Activated T-helper 2 cell treated with anti-CD3 and anti-CD28 coated beads, Interferon-gamma antibody, Interleukin-2, Interleukin-4, amounts not matched to agents 10 μg/mL and 5 μg/mL and 100 μg/mL, durations not matched to agents 14 hours and 24 hours and 36 hours (primary cell): ENCODE measurements at places on chromosomes 2 and 18. TPM values are rescaled to one million over a fixed set of nuclear protein-coding genes. Genes with fewer than 3 reads are reported as not detected.

The MEP1B gene
- total RNA-seq: 0.21 TPM in 1 of 2 replicates, not detected in the other

DNA sequence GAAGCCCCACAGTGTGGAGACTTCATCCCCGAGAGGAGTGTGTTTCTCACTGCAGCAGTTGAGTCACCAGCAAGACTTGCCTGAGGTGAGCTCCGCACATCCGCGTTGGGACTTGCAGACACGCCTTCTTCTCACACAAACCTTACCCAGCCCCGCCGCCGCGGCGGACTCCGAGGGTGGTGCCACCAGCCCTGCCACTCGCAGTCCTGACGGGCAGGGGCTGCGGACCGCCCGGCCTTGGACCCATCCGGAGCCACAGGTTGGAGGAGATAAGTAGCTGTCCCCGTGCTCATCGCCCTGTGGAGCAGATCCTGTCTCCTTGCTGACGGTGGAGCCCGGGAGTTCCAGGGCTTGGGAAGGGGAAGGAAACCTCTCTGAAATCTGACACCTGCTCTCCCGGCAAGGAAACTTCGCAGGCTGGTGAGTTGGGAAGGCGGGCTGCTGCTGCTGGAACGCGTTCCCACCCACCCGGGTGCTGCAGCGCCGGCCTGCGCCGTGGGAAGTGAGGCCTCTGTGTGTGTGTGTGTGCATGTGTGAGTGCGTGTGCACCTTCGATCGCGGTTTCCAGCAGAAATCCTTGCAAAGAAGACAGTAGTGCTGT, at the start of gene RAB27B:
TSS of gene RAB27B (plus strand) at position 197 of the 601 bp plus-strand sequence. CDS start 49,109 bp downstream, outside the sequence.
- peak; percentile 60 for DNase-seq

The TIGD1 gene
- 7.4 and 9.1 TPM in 2 replicates for total RNA-seq

The ZNF514 gene
- total RNA-seq: 9.8 and 10.4 TPM in 2 replicates

DNA sequence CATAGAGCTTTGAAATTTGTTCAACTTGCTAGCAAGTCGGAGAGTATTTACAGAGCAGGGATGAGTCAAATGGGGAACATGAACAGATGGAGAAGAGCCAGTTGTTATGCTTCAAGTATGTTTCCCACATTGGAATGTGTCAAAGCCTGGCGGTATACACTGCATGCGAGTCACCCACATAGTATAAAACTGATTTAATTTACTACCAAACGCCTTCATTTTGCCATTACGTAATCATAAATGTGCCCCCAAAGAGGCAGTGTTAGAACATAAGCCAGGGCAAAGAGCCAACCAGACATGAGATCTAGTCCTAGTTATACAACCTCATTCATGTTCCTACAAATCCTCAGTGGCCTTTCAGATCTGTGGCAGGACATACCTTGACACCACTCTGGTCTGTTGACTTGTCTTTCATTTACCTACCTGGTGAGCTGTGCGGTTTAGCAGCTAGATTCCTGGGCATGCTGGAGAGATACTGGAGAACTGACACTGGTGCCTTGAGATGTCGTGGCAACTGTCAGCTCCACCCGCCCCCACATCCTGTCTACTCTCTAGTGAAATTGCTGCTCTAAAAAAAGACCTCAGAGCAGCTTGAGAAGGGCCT, 21.7 kb upstream of the NRP2 start:
- peak; percentile 34 for DNase-seq

DNA sequence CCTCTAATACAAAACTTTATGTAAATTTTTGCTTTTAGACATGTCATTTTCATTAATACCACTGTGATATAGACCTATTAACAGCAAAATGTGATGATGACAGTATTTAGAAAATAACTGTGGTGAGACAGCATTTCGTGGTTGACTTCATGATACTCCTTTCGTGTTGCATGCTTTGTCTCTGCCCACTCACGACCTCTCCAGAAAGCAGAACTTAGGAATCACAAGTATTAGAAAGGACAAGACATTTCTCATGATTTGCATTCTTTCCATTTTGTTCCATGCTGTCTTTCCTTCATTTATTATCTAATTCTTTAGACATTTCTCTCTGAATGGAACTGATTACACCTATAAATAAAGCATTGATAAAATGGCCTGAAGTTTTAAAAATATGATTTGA, 85.2 kb upstream of the POU3F3 start:
- no peak for DNase-seq

- no peak for DNase-seq
Observed at GRCh38 chr2:198385326-198385725, 580.9 kb downstream of the PLCL1 start.

The OSBPL6 gene
- 1.8 and 2.3 TPM in 2 replicates for total RNA-seq

DNA sequence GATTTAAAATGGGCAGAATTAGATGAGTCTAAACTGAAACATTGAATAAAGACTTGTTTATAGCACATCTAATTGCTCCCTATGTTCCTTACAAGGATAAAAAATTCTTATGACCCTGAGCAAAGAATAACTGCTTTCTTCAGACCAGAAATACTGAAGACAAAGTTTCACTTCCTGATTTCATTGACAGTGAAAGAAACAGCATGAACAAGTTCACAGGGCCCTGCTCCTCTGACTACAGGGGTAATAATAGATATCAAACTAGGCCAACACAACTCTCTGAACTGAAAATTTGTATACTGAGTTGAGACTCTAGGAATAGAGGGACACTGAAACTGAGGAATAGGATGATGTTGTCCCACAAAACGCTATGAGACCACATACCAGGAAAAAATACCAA, 1383.3 kb upstream of the CDH2 start:
- DNase-seq: no peak

GRCh38 chr2:121356058-121356640, 71.1 kb upstream of the TFCP2L1 start:
- DNase-seq: no peak

DNA sequence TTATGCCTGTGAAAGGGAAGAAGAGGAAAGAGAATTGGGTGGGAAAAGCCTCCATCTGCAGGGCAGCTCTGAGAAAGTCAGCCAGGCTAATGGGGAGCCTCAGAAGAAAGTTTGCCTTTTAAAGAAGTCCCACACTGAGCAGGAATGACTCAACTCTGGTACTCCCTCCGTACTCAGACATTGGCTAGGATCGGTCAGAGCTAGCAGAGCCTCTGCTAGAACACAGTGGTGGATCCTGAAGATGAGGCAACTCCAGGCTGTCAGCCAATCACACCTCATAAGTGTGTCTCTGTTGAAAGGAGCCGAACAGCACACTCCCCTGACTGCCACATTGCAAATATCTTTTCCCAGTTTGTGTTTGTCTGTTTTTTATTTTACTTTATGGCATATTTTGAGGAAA, 96.9 kb downstream of the HNRNPLL start:
- DNase-seq: no peak

The NYAP2 gene
- not detected in 2 replicates for total RNA-seq

DNA sequence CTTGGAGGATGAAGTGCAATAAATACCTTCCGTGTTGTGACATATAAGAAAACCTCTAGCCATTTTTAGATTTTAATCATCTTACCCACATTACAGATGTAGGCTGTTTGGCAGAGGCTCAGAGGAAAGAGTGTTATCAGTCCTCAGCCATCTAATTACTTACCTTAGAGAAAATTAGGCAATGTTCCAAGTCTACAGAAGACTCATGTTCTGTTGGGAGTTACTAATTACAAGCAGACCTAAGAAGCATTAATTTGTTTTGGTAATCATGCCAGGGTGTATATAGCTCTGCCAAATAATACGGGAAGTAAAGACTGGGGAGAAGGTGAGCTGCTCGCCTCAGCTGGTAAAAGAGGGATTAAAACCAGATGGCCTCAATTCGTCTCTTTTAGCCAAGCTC, 125.8 kb upstream of the PGAP1 start:
- DNase-seq: no peak
